ENCODE measurements at places on chromosomes 4 and X.

DNA sequence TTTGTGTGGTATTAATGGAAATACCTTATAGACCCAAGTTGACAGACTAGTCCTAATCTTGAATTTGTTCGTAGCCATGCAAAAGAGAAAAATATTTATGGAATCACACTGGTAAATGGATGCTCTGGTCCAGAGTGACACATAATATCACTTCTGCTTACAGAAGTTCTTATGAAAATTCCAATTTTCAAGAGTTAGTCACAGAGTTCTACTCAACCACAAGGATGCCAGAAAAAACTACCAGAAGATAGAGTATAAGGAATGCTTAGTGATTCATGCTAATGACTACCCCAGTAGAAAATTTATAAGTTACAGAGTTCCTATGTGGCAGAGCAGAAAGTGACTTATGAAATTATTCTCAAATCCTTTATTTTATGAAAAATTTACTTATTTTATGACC lies 1384.8 kb downstream of the FAM133A start:
- DNase-seq = no peak

- DNase-seq = no peak
Measured at GRCh38 chr4:98345838-98346237, 84.7 kb downstream of the RAP1GDS1 start.

DNA sequence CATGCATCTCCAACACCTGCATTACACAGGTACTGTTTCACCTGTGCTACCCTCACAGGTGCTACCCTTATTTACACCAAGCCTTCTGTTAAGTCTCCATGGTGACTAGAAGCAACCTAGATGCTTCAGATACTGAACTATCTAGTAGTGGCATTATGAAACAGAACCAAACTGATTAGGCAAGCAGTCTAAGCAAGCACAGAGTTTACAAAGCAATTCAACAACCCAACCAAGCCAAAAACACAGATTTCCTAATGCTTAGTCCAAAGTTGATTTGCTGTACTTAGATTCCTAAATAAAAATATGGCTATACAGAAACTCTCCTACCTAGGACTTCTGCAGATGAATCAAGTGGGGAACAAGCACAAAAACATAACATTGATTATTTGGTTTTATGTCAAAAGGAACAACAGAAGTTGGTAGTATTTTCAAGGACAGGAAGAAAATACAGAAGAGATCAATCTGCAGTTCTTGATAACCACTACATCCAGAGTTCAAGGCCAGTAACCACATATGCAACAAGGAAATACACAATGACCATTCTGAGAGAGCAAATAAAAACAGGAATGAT lies 3.2 kb downstream of the TAPT1 start:
- DNase-seq = no peak

GRCh38 chrX:121782976-121783375 lies 735.6 kb downstream of the GLUD2 start:
- DNase-seq = no peak

GRCh38 chr4:43471950-43472349 lies 579.4 kb downstream of the GRXCR1 start:
- DNase-seq = no peak

GRCh38 chrX:73818200-73819116 lies 255.5 kb downstream of the CHIC1 start:
- no peak for DNase-seq

- DNase-seq = no peak
Measured at GRCh38 chrX:40878766-40879165, 143.4 kb upstream of the MED14 start.

DNA sequence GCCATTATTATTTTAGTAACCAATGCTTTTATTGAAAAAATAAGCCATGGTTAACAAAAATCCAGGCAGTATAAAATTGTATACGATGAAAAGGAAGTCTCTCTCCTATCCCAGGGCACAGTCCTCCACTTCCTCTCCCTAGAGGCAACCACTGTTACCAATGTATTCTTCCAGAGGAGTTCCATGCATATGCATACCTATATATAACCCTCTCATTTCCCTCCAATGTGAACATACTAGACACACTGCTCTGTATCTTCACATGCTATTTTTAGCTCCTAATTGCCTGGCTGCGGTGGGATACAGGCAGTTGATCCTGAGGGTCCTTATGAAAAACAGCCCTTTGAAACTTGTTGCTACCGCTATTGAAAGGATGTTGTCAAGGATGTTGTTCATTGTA lies 33.8 kb downstream of the PRPS1 start:
- no peak for DNase-seq

DNA sequence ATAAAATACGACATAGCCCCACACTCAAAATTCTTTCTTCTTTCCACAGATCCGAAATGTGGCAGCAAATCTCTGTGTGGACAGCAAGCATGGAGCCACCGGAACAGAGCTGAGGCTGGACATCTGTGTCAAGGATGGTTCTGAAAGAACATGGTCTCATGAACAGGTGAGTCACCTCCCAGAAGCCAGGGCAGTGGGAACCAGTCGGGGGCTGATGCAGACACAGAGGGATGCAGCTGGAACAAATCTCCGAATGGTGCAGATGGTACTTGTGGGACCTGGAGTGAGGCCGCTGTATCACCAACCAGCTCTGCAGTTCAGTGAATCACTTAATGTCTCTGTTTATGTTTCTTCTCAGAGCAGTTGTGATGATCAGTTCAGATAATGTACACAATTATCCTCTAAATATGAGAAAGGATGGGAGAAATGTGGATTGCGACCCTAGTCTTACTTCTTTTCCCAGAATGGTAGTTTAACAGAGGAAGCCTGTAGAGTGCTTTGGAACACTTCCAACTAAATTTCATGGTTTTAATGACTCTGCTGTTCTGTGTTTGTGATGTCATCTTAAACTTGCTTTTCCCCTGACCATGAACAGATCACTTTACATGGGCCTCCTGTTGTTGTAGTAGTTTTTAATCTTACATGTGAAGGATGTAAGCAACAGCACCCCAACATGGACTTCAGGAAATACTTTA lies 159.3 kb upstream of the GALNT7 start:
- no peak for DNase-seq

GRCh38 chr4:156956826-156957368 lies 14.7 kb downstream of the PDGFC start:
- DNase-seq = no peak

DNA sequence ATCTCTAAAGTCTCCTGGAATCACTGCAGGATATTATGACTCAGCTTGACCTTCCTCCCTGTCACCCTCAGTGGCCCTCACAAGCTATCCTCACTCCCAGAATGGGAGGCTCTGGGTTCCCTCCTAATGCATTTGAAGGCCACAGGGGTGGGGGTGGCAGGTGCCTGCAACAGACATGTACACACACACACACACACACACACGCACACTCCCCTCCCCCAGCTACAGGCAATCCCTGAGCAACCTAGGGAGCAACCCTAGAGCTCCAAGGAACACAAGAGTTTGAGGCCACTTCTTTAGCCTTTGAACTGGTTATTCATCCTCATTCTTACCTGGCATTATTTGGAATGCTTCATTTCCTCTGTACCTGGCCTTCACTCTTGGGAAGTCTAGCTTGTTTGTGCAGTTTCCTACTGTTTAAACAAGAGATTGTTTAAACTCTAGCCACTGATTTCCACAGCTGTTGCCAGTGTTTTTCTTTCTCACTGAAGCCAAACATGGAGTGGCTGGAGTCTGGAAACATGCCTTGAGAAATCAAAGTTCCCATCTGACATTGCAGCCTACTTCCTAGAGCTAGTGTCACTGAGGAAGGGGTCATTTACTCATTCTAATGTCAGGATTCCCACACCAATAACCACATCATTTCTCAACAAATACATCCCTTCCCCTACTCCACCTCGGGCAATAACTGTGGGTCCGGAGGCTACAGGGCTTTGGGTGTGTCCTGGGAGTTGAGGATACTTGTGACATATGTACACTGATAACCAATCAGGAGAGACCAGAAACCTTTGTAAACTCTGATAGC lies 37.7 kb downstream of the MAOA start:
- no peak for DNase-seq

GRCh38 chr4:54228961-54229501 lies at the start of gene PDGFRA:
Gene PDGFRA, plus strand, starts transcription at chr4:54229293. Its CDS starts 29,476 bp downstream, at chr4:54258769.
- peak; percentile 94 for DNase-seq

- DNase-seq = no peak
Measured at GRCh38 chr4:83771113-83771705, 235.3 kb downstream of the GPAT3 start.

- DNase-seq = no peak
Measured at GRCh38 chr4:86977621-86978184, 42.9 kb downstream of the AFF1 start.

DNA sequence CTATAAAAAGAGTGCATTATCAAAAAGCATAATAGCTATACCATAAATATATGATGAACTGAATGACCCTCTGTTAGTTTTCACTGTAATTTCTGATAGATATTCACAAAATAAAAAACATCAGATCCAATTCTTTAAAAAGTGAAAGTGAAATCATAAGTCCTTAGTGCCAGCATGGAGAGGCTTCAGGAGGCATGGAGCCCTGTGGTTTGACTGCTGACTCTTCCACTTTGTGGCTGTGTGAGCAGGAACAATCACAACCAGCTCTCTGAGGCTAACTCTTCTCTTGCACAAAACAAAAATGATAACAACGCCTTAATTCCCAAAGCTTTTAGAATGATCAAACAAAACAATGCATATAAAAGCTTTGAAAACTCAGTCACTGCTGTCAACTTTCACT lies 1143.9 kb downstream of the PDHA2 start:
- no peak for DNase-seq

DNA sequence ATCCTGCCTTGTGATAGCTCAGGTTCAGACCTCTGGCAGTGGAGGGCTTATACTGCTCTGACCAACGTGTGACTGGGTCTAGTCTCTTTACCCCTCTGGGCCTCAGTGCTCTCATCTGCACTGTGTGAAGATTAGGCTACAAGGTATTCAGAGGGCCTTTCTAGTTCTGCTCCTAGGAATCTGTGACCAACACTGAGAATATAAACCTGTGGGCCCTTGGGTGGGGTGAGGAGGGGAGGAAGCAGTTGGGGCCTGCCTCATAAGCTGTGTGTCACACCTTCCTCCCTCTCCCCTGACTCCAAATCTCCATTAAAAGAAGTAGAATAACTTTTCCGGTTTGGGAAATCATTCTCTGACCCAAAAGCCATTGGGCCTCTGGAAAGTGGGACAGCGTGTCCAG lies 66.3 kb upstream of the MSN start:
- DNase-seq = no peak

GRCh38 chr4:185101354-185101890 lies 41.6 kb upstream of the SLC25A4 start:
- DNase-seq = no peak

DNA sequence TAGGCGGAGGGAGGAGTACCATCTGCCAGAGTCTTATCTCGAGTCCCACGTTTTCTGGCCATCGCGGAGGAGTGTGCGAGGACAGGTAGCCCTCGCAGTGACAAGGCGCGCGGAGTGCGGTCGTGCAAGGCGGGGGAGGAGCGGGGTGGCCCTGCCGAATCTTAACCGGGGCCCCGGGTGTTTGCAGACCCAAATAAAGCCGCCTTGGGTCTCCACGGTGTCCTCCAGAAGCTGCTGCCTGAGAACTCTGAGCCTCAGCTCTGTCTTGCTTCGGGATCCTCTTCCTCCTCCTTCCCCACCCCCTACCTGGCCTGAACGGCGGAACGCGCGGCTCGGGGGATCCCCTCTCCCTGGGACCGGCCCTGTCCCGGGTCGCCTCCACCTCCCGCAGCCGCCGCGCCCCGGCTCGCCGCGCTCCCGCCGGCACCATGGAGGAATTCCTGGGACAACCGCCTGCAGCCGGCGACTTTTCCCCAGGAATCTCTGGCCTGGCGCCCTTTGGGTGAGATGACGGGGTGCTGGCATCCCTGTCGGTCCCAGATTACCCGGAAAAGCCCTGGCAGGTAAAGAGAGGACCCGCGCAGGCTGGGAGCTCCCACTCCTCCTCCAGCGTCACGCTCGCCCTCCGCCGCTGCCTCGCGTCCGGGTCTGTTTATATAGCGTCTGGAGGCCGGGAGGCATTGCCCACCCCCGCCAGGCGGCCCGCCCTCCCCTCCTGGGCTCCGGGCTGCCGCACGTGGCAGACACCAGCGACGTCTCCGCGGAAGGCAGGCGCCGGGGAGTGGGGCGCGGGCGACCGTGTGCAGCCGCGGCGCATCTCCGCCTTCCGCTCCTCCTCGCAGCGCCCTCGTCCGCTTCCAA lies at the start of gene GALNTL6:
Gene GALNTL6, plus strand, starts transcription at position 740 of the 861 bp plus-strand sequence.
- no peak for DNase-seq

- DNase-seq = no peak
Measured at GRCh38 chr4:39337841-39338240, 28.3 kb downstream of the RFC1 start.

GRCh38 chrX:100654261-100654660 lies 10.3 kb downstream of the SRPX2 start:
- no peak for DNase-seq

Data from vagina (tissue), 2 donors.